ENCODE measurements at places on chromosomes 1 and 21. TPM values are rescaled to one million over a fixed set of nuclear protein-coding genes. Genes with fewer than 3 reads are reported as not detected.

Gene PPT1
- total RNA-seq, result 112 TPM

- DNase-seq, result no peak
Observed at GRCh38 chr21:19256934-19257660, 853.5 kb upstream of the TMPRSS15 start.

Gene LAMC1
- total RNA-seq, result 321 TPM

DNA sequence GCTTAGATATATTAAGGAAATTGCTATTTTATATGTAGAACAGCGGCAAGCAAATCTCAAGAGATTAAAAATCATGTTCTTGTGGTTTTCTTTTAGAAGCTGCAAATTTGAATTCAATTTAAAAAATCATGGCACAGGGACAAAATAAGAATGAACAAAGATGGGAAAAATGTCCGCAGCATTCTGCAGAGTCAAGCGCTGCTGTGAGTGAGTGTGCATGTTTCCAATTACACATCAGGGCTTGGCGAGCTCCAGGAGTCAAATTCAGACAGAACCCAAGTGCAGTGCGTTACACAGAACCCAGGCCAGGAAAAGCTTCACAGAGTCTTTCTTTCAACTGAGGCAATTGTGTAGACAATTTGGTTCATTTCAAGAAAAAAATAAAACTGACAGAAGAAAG lies 33.3 kb upstream of the ERG start:
- no peak for DNase-seq

Gene INSRR
- not detected for total RNA-seq

Gene SERPINC1
- not detected for total RNA-seq

DNA sequence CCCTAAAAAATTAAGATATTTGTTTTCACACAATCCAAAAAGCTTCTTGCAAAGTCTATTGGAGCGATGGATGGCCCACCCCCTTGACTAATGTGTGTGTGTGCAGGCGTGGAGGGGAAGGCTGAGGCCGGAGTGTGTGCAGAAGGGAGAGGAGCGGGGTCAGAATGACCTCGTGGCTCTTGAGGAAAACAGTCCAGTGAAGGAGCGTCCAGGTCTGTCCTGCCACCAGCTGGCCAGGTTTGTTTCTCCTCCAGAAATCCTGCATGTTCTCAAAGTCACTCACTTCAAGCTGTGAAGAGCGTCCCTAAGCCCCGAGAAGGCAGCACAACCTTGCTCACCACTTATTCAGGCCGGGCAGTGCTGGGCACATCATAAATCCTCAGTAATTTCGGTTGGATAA lies 69.5 kb upstream of the SSX2IP start:
- no peak for DNase-seq

DNA sequence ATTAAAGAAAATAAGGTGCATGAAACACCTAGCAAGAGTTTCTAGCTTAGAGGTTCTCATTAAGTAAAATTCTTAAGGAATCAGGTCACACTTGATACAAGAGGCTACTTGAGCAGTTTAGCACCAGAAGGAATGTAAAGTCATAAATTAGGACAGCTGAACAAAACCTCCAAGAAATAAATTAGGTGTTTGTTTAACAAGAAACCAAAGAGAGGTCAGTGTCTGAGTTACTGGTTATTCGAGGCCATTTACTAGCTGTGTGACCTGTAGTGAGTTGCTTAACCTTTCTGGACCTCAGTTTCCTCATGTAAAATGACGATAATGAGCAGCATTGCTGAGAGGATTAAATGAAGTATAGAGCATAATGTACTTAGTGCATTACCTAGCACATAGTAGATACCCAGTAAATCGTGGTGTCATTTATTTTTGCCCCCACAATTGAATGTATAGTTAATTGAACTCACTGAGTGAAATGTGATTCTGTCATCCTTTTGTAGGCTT lies 908 bp upstream of the ELK4 start:
- DNase-seq, result peak; percentile 9

Gene SPSB1
- total RNA-seq, result 9.2 TPM

GRCh38 chr21:27040738-27041469 lies 74.0 kb upstream of the ADAMTS5 start:
- DNase-seq, result peak; percentile 56

- no peak for DNase-seq
Observed at GRCh38 chr1:188423073-188423472, 1594.3 kb downstream of the PLA2G4A start.

Gene ACAP3
- 13.9 TPM for total RNA-seq

- peak; percentile 70 for DNase-seq
Observed at GRCh38 chr1:214402613-214403083, 121.7 kb downstream of the SMYD2 start.

Gene RIPK4
- total RNA-seq, result 13.1 TPM

Gene SPATA17
- 0.22 TPM for total RNA-seq

GRCh38 chr1:212561501-212561931 lies 47.0 kb upstream of the ATF3 start:
- peak; percentile 86 for DNase-seq

- no peak for DNase-seq
Observed at GRCh38 chr1:199995096-199995685, 32.3 kb upstream of the NR5A2 start.

Gene CBS
- total RNA-seq, result 20.9 TPM

Gene ANGPTL3
- total RNA-seq, result not detected

Gene AMY1A
- total RNA-seq, result not detected

GRCh38 chr1:176110203-176110602 lies 96.9 kb downstream of the COP1 start:
- no peak for DNase-seq

Gene MFAP2
- not detected for total RNA-seq

GRCh38 chr1:64965366-64966157 lies 787 bp downstream of the JAK1 start:
- peak; percentile 77 for DNase-seq

DNA sequence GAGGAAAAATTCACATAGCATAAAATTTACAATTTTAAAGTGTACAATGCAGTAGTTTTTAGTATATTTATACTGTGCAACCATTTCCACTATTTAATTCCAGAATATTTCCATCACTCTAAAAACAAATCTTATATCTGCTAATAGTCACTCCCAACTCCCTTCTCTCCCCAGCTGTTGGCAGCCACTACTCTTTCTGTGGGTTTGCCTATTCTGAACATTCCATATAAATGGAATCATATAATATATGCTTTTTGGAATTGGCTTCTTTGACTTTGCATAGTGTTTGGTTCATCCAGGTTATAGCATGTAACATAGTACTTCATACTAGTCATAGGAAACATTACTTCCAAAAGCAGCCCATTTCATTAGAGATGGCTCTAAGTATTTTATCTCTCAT lies 25.0 kb upstream of the TMEM39B start:
- DNase-seq, result no peak

DNA sequence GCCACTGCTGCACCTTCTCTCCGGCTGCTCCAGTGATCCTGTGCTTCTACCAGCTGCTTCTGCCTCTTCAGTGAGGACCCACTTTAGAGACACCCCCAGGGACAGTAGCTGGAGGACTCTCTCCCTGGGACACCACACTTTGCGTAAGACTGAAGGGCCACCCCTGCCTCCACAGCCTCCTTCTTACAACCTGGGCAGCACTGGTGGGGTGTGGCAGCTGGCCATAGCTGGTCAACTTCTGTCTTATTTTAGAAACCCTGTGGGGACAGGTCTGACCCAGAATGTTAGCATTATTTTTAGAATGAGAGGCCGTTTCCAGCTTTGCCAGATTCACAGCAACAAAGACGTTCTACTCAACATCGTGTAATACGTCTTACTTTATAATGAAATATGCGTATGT lies 1.1 kb upstream of the KRTAP10-9 start:
- no peak for DNase-seq

DNA sequence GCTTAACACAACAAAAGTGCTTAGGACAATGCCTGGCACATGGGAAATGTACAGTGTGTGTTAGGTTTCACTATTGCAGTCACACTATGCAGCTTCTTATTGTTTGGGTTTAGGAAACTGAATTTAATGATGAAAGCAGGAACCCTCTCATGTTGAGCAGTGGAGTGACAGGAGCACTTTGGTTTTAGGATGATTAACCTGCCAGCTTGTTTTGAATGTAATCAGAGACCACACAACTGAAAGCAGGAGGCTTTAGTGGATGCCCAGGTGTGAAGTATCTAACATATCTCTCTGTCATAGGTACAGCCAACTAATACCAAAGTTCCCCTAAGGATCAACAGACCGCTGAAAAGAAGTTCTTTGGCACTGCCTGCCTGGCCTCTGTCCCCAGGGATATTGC lies 406.9 kb upstream of the USP24 start:
- DNase-seq, result no peak

Gene UBE2U
- total RNA-seq, result not detected

Gene GRIK3
- total RNA-seq, result not detected

DNA sequence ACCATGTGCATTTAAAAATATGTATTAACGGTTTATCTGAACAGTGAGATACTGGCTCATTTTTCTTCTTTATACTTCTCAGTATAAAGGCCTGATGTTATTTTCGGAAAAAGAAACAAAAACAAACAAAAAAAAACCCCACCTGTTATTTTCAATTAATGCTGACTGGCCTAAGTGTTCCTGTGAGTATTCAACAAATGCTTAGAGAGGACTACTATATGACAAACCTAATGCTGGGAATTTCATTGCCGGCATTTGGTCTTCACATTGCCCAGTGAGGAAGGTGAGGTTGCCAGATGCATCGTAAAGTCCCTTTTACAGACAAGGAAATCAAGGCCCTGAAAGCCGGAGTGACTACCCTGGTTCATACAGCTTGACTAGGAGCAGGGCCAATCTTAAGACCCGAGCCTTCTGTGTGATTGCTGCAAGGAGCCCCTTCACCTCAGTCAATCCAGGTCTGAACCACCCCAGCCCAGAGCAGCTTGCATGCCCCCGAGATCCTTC lies 599 bp downstream of the MRPL24 start:
- DNase-seq, result no peak

DNA sequence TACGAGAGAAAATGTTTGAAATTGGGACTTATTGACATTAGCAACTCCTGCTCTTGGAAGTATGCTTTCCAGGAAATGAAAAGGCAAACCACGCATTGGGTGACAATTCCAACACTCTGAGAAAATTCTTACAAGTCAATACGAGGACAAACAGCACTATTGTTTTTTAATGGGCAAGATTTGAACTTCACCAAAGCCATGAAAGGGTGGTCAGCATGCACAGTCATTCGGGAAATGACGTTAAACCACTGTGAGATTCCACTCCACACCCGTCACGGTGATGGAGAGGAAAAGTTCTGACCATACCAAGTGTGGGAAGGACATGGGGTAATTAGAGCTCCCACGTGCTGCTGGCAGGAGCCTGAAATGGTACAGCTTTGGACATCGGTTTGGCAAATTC lies 12.2 kb upstream of the PRXL2B start:
- DNase-seq, result peak; percentile 28

Gene FCRL5
- not detected for total RNA-seq

DNA sequence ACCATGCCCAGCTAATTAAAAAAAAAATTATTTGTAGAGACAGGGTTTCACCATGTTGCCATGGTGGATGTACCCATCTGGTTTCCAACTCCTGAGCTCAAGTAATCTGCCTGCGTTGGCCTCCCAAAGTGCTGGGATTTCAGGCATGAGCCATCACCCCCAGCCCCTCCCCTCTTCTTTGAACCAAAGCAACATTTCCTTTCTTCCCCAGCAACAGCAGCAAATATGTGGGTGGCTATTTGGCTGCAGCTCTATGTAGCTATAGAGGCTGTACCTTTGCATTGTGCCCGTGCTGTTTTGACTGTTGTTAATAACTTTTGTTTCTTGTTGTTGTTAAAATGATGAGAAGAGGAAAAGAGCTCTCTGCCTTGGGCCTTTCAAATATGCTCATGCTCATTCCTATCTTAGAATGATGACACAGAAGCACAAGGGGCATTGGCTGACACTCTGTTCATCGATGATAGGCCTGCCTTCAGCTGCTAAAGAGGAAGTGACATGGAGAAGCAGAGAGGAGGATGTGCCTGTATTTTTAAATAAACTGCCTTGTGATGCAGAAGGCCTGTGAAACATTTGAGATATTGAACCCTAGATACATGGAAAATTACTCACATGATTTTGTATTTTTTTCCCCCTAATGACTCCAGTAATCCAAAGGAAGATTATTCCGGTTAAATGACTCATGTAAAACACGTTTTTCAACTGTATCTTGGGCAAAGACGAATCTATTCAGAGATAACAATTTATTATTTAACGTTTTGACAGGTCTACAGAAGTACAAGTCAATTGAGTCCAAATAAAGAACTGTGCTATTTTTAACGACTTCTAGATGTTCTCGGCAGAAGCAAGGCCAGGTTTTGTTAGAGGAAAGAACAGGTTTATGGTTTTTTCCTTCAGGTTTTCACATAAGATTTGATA lies 20.5 kb upstream of the XPR1 start:
- peak; percentile 46 for DNase-seq

GRCh38 chr1:81432059-81432458 lies 368.7 kb upstream of the ADGRL2 start:
- no peak for DNase-seq

Gene PPP1R12B
- total RNA-seq, result 4.1 TPM

GRCh38 chr1:101388904-101389546 lies 152.2 kb downstream of the S1PR1 start:
- peak; percentile 59 for DNase-seq

Measured in M059J (cell line).